ENCODE measurements at places on chromosomes 7 and 10. TPM values are rescaled to one million over a fixed set of nuclear protein-coding genes. Genes with fewer than 3 reads are reported as not detected.

DNA sequence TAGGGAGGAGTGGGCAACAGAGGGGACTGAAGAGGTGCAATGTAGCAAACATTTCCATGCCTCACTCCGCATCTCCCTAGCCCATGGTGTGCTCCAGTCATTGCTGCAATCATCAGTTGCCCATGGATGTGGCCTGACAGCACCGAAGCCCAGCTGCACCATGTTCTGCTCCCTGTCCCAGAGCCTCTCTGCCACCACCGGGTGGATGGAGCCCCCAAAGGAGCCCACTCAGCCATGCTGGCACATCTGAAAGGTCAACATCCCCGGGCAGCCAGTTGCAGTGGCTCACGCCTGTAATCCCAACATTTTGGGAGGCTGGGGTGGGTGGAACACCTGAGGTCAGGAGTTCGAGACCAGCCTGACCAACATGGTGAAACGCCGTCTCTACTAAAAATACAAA is 336.4 kb upstream of the ZMIZ1 start:
- no peak for DNase-seq

- DNase-seq: no peak
Observed at GRCh38 chr7:25926891-25927625, 224.9 kb upstream of the NFE2L3 start.

DNA sequence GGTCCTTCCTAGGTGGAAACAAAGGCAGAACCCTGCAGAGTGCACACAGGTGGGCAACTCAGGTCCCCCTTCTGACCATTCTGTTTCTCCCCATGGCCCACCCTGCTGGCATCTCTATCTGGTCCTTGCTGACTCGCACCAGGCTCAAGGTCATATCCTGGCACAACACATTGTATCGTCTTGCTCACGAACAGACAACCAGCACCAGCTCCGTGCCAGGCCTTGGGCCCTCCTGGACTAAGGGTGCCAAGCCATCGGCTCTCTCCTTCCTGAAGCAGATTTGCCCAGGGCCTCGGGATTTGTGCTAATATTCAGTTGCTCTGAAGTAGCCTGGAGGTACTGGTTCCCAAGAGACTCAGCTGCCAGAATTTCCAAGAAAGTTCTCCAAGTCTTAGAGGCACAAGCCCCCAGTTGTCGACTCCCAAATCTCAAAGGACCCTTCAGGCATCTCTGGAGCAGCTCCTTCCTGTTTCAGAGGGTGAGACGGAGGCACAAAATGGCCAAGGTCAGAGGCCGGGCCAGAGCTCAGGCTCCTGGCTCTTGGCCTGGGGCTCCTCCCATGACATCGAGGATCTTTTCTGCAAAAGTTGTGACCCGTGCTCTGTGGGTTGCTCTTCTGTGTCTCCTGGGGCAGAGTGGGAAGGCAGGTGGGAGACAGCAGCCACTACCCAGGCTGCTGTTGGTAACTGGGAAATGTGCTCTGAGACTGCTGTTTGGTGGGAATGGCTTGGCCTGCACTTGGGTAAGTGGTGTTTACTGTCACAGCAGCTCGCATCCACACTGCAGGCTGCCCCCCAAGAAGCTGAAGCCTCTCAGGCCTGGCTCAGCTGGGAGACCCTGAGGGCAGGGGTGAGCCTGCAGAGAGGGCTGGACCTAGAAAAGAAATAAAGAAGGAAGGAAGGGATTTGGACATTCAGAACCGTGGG is 121.3 kb downstream of the RGS10 start:
- no peak for DNase-seq

- DNase-seq: no peak
Observed at GRCh38 chr7:44906965-44907364, 21.6 kb upstream of the PURB start.

CLRN3 gene
- polyA plus RNA-seq: 0.23 TPM

CDK1 gene
- polyA plus RNA-seq: 11.4 TPM

DNA sequence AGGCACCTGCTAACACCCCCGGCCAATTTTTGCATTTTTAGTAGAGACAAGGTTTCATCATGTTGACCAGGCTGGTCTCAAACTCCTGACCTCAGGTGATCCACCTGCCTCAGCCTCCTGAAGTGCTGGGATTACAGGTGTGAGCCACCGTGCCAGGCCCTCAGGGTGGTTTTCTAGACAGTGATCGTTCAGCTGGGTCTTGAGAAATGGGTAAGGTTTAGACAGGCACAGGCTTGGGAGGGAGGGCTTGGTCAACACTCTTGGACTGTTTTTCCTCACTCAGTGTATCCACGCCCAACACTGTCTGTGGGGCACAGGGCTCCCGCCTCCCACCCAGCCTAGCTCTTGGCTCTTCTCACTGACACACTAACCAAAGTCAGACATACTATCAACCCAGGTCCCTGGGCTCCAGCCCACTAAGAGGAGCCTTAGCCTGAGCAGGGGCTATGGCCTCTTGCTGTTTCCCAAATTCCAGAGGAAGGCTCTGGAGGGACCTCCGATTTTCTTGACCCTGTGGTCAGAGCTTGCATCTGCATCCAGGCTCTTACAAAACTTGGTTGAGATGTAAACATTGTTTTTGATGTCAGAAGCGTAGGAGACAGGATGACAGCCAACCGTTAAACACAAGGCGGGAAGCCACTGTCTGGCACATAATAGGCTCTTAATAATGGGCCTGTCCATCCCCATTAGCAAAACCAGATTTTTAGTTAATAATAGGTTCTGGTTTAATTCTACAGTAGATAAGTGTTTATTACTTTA is 143.9 kb downstream of the PRKAG2 start:
- no peak for DNase-seq

EPDR1 gene
- 7.2 TPM for polyA plus RNA-seq

DNA sequence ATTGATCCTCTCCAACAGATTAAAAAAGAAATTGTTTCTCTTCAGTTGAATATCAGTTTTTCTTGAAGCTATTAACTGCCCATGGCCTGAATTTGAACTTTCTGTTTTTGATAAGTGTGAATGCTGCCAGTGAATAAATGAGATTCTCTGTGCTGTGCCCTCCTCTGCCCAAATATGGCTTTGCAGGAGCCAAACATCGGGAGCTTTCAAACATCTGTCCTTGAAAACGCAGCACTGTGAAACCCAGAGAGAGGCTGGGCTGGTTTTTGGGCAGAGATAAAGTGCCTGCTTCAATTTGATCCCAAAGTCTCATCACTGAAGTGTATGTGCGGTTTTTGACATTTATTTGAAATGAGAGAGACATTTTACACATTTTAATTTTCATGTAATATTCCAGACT is 268.3 kb upstream of the SHH start:
- no peak for DNase-seq

ZNF853 gene
- 3.3 TPM for polyA plus RNA-seq

GRCh38 chr10:80921032-80921431 is 383.3 kb downstream of the SH2D4B start:
- no peak for DNase-seq

FAM20C gene
- 16.5 TPM for polyA plus RNA-seq

GRID1 gene
- polyA plus RNA-seq: 0.46 TPM

DNA sequence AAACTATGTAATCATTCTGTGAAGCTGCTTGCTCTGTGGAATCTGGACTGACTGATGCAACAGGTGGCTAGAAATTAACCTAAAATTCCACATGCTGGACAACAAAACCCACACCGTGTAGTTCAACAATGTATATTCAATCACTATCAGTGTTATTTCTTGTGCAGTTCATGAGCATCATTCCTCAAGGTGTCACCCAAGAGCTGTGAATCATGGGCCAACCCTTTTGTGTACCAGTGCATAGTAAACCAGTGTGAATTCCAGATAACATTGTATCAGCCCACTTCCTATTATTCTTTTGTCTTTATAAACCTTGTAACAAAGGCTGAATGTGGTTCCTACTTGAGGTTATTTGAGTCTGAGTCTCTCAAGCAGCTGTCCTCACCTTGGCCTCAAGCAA is 905.2 kb upstream of the ZNF722 start:
- no peak for DNase-seq

- DNase-seq: no peak
Observed at GRCh38 chr10:113061054-113061430, 111.0 kb downstream of the TCF7L2 start.

- no peak for DNase-seq
Observed at GRCh38 chr7:73363225-73364005, 35.5 kb downstream of the FKBP6 start.

- DNase-seq: no peak
Observed at GRCh38 chr10:89954787-89955566, 253.6 kb downstream of the KIF20B start.

GRCh38 chr10:44460416-44460815 is 75.5 kb upstream of the CXCL12 start:
- no peak for DNase-seq

SLC26A3 gene
- 0.11 TPM for polyA plus RNA-seq

DNA sequence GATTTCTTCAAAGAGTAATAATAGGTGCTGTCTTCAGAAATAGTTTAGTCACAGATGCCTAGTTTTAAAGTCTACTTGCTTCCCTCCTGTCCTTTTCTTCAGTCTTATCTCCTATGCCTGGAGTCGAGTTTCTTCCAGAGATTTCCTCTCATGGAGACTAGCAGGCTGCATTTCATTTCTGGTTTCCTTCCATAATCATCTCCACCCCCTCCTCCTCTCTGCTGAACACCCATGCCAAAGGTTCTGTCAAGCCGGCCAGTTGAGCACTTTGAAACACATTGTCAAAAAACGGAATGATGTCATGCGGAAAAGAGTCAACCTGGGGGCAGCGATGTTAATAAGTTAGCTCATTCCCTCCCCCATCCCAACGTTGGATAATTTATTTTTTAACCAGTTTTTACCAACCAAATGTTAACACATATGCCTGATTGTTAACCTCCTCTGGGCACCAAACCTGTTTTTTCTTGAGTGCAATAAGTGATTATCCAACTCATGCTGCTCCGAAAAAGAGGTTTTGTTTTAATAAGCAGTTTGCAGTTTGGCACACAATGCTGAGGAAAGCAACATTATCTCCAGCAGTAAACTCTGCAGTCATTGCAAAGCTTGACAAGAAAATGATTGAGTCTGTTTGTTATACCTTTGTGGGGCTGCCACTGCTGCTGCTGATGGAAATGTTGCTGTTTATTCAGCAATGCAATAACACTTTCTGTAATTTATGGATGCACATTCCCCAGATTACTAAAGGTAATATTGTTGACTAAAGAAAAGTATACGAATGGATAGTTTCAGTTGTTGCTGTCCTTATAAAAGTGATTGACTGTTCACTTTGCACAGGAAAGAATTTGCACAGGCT is 161.6 kb downstream of the LRMDA start:
- no peak for DNase-seq

- no peak for DNase-seq
Observed at GRCh38 chr10:11034762-11035161, 17.1 kb downstream of the CELF2 start.

GPR37 gene
- 1.1 TPM for polyA plus RNA-seq

RNF148 gene
- 0.11 TPM for polyA plus RNA-seq

DENND2A gene
- 0.80 TPM for polyA plus RNA-seq

DNA sequence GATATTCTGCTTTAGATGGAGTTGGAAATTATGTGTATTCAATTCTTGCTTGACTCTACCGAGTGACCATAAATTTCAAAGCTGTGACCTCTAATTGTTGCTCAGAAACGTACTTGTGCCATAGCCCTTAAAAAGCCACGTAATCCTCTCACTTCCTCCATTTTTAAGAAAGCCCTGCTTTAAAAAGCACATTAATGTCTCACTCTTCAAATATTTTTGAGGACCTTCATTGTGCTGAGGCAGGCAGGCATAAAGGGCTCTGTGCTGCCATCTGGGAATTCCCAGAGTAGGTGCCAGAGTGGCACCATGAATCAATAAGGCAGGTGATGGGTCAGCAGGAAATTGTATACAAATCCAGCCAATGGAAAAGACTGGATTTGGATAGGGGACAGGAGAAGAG is 97.7 kb upstream of the FAM204A start:
- DNase-seq: no peak

DNA sequence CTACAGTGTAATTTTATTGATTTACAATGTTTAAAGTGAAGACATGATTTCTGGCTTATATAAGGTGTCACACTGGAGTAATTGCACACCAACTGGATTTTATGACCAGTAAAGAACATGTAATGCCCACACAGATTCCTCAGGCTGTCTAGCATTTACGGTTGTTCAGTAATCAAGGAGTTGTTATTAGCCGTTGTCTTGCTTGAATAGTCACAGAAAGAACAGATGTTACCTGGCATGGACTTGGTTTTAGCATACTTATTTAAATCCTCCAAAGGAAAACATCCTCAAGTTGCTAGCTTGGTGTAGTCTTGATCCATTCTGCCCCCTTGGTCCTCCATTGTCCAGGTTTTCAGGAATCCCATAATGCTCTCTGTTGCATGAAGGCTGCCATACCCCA is 65.8 kb downstream of the POU6F2 start:
- no peak for DNase-seq

DNA sequence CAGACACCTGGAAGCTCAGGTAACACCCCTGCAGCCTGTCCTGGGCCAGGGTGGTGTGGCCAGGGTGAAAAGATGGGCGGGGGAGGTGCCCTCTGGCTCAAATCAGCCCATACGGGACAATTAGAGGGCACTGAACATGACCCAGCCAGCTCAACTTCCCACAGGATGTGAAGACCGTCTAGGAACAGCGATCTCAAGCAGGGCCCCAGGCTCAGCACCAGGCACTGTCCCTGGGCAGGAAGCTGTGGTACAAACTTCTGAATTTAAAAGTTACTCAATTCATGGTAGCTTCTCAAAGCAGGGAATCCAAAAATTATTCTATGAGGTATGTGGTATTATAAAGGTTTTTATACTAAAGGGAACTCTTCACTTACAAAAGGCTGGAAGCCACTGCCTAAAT is 5.1 kb upstream of the GRB10 start:
- no peak for DNase-seq

DNA sequence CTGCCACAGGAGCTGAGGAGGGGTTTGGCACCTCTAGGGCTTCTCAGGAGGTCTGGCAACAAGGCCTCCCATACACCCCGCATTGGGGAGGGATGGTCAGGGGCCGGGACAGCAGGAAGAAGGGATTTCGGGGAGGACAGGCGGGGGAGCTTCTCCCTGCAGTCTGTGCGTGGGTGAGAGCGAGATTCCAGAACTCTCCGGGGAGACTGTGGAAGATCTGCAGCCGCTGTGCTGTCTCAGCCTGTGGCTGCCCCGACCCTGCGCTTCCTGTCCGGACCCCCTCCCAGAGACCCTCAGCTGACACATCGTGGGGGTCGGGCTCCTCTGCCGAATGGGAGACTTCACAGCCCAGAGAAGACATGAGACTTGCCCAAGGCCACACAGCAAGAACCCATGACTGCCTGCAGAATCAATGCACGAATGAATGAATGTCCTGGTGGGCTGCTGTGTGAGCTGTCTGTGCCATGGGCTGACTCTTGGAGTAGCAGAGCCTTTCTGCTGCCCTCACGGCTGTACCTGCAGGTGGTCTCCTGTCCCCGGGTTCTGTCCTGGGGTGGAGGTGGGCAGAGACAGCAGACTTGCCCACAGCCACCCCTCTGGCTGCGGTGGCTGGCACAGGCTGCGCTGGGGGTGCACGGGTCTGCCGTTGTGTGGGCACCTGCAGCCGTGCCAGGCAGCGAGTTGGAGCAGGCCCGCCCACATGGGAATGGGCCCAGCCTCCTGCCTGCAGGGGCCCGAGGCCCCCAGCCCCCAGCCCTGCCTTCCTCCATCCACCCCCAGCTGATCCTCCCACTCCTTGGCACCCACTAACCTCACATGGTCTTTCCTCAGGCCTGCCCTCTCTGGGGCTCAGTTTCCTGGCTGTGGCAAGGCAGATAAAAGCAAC is 16.3 kb upstream of the LFNG start:
- no peak for DNase-seq

C10orf62 gene
- not detected for polyA plus RNA-seq

- no peak for DNase-seq
Observed at GRCh38 chr10:122159141-122159970, 111.7 kb upstream of the BTBD16 start.

GRM3 gene
- 0.07 TPM for polyA plus RNA-seq

All from thymus (tissue), 14 donors.